ENCODE measurements at places on chromosomes 3 and 15.
A peak's percentile ranks its signal among the peaks of the same experiment; 100 is the strongest.

GRCh38 chr3:157263027-157263426, 103.1 kb upstream of the CCNL1 start:
- no peak for DNase-seq

DNA sequence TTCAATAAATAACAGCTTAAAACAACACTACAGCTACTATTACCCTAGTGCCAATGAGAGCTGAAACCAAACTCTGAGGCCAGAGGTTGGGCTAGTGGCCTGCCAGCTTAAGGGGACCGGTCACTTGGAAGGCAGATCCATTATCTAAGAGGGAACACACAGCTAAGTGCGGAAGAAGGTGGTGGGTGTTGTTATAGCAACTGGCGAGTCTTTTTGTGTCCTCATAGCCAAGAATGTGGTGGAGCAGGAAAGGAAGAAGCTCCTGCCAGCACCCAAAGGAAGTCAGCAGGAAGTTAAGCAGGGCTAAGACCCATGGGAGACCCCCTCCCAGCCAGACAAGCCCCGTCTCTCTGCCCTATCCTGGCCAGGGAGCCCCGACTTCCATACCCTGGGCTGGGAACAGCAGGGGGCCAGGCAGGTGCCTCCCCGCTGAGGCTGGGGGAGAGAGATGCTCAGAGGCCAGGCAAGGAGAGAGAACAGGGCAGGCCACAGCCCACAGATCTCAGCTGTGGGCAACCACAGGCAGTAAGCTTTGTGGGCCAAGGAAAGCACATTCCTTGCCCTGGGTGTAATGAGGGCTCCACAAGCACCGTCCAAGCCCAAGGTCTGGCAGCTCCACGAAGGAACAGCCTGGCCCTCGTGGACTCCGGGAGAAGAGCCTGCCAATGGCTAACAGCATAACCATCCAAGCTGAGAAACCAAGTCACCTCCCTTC, 34.0 kb upstream of the HRH1 start:
- no peak for DNase-seq

GRCh38 chr3:53199834-53200233, 38.8 kb downstream of the PRKCD start:
- DNase-seq = no peak

DNA sequence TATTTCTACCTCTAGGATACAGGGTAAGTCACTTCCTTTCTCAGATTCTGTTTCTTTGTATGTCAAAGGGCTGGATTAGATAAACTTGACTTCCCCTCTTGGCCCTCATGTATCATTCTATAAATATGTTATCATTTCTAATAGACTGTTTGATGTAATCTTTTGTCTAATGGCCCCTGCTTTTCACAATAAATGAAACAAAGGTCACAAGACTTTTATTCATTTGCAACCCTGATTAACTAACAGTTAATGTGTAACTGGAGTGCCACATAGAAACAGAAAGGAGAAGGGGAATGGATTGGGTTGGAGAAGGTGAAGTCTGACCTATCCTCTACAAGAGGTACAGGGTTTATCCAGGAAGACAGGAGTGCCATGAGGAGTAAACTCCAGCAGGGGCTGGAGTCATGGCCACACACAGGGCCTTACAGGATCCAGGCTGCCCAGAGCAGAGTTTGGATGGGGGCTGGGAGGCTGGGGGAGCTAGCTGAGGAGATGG, 8.0 kb upstream of the B3GNT5 start:
- DNase-seq = no peak

- DNase-seq = no peak
These were observed 4.1 kb upstream of the SKOR1 start for GRCh38 chr15:67820992-67821783.

GRCh38 chr15:48334260-48334659, 3.0 kb downstream of the DUT start:
- no peak for DNase-seq

GRCh38 chr3:172546628-172547214, 23.5 kb upstream of the TNFSF10 start:
- DNase-seq = no peak

DNA sequence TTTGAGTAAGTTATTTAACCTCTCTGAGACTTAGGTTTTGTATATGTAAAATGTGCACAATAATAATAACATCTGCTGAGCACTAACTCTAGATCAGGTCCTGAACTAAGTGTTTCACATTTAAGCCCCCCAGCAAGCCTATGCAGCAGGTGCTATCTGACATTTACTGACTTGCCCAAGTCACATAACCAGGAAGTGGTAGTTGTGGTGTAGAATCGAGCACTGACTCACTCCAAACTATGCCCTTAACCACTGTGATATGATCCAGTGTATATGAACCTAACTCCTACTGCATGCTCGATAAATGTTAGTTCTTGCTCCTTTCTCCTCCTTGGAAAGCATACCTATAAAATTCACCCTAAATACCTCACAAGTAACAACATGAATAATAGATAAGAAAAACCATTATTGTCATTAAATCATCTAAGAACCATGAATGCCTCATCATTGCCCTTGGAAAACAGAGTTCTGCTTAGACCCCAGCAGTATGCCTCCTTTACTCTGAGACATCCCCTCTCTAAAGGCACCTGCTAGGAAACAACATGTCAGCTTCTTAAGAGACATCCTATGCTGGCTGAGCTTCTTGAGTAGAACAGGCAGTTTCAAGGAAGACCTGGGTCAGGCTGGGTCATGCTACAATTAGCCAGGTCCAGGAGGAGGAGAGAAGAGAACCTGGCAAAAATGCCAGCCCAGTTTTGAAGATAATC, 3.0 kb upstream of the SHC4 start:
- DNase-seq = no peak

DNA sequence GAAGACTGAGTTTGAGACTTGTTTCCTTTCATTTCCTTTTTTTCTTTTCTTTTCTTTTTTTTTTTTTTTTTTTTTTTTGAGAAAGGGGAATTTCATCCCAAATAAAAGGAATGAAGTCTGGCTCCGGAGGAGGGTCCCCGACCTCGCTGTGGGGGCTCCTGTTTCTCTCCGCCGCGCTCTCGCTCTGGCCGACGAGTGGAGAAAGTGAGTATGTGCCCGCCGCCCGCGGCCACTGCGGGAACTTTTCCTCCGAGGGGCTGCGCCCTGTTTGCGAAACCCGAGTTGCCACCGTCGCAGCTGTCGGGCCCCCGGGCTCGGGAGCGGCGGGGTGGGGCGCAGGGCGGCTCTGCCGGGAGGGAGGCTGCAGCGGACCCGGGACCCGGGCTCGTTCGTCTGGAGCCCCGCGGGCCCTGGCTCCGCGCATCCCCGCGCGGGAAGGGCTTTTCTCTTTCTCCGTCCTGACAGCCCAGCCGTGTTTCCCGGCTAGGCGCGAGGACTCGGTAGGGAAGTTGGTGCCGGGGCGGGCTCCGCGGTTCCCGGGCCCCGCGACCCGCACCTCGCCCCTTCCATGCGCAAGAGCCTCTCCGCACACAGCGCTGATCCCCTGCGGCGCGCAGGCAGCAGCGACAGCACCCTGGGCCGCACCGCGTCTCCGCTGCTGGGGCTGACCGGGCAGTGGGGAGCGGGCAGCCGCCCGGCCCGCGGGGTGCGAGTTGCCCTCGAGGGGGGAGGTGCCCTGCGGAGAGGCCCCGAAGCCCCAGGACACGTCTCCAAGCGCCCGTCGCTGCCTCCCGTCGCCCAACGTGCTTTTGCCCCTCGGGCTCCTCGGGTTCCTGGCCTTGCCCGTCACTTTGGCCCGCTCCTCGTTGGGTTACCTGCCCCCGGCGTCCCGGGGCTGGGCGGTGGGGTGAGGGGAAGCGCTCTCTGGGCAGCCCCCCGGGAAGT, 1.4 kb downstream of the IGF1R start:
- DNase-seq = peak; percentile 31

- DNase-seq = no peak
These were observed 356.8 kb upstream of the NR2F2 start for GRCh38 chr15:95973566-95974256.

- DNase-seq = no peak
These were observed 34.9 kb downstream of the RUBCN start for GRCh38 chr3:197701841-197702240.

DNA sequence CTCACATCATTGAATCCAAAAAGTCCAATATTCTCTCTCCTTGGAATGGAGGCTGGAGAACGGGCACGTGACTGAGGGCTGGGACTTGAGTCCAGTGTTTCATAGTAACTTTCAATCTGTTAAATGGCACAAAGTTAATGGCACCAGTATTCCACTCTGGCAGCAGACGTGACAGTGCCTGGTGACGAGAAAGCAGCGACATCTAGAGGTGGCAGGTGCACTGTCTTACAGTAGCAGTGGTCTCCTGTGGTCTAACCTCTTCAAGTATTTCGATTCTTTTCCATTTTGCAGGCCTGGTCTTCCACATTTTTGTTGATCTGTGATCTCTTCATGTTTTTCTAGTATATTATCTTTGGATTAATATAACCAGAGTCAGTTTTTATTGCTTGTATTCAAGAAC, 107.1 kb downstream of the OXSM start:
- peak; percentile 56 for DNase-seq
